ENCODE measurements at places on chromosomes 16 and 17. TPM values are rescaled to one million over a fixed set of nuclear protein-coding genes. Genes with fewer than 3 reads are reported as not detected.

DNA sequence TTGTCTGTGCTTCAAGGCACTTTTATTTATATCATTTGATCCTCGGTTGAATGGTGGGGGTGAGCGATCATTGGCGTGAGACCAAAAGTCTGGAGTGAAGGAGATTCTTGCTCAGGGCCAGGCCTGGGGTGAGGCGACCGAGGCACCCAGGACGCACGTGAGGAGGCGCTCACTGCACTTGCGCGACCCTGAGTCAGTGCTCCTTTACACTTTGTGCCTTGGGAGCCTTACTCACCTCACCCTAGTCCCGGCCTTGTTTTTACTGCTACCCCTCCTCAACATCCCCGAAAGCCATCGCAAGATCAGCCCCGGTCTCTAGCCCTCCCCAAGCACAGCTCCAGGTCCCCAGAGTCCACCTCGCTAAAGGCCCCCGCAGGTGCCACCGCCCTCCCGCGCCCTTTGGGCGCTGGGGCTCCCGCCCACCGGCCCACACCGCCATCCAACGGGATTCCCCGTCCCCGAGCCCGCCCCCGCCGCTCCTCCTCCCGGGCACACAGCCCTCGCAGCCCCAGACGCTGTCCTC, 496 bp downstream of the EZH1 start:
- peak overlapping the region; percentile 81 for H3K4me3 ChIP-seq
- no peaks in the 10 kb centered on the region for H3K36me3 ChIP-seq
- no peaks in the 10 kb centered on the region for H3K27me3 ChIP-seq
- DNase-seq, result peak; percentile 42
- H3K4me1 ChIP-seq, result peaks cover 3% of the 10 kb centered on the region
- H3K27ac ChIP-seq, result peak overlapping the region; percentile 69

DNA sequence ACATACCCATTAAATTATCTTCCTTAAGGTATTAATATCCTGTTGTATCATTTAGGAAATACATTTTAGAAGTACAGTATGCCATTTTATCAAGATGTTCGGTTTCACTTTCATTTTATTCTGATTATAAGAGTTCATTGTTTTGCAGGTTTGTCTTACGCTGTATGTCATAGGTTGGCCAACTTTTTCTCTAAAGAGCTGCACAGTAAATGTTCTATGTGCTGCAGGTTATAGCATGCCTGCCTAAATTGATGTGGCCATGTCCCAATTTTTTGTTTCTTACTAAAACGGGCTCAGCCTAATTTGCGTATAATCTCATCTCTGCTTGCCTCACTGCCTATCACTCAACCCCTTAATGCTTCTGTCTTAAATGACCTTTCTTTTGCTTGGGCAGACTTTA, 126.4 kb downstream of the USP22 start:
- H3K36me3 ChIP-seq, result no peaks in the 10 kb centered on the region
- H3K27me3 ChIP-seq, result no peaks in the 10 kb centered on the region
- H3K4me1 ChIP-seq, result no peaks in the 10 kb centered on the region
- no peak overlapping the region for H3K27ac ChIP-seq
- H3K4me3 ChIP-seq, result peak overlapping the region; percentile 26

DNA sequence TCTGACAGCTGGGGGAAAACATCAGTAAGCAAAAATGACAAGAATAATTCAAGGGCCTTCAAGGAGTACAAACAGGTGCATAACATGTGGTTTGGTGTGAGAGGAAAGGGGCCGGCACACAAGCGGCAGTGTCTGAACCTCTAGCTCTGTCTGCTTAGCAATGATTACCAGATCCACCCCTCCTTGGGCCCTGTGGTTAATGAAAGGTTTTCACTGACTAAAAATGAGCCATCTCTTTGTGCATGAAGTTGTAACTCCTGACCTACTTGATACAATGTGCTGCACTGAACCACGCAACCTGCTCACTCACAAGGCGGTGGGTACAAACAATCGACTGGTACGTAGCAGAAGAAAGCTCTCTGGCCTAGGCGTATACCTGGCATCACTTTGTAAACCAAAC, 15.1 kb downstream of the FAM117A start:
- H3K4me1 ChIP-seq, result no peaks in the 10 kb centered on the region
- H3K36me3 ChIP-seq, result no peaks in the 10 kb centered on the region
- H3K27ac ChIP-seq, result no peak overlapping the region
- no peaks in the 10 kb centered on the region for H3K27me3 ChIP-seq

- peak; percentile 61 for DNase-seq
- H3K27ac ChIP-seq, result peak overlapping the region; percentile 60
Measured at GRCh38 chr17:50190293-50190602, 11.2 kb downstream of the COL1A1 start.

DNA sequence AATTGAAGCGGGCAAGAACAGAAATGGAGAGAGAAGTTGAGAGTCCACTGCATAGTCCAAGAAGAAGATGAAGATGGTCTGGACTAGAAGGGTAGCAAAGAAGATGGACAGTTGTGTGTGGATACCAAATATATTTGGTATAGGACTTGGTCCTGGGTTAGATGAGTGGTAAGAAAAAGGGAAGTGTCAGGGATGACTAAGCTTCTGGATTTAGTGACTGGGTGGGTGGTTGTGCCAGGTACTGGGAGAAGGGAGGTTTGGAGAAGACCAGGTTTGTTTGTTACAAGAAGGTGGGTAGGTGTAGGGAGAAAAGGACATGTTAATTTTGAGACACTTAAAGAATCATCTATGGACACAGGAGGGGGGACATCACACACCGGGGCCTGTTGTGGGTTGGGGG, 5.4 kb downstream of the VMP1 start:
- no peak for DNase-seq
- H3K27ac ChIP-seq, result no peak overlapping the region
- peaks cover 4% of the 10 kb centered on the region for H3K4me1 ChIP-seq
- no peak overlapping the region for H3K4me3 ChIP-seq
- H3K27me3 ChIP-seq, result no peaks in the 10 kb centered on the region
- peaks cover 1% of the 10 kb centered on the region for H3K36me3 ChIP-seq

DNA sequence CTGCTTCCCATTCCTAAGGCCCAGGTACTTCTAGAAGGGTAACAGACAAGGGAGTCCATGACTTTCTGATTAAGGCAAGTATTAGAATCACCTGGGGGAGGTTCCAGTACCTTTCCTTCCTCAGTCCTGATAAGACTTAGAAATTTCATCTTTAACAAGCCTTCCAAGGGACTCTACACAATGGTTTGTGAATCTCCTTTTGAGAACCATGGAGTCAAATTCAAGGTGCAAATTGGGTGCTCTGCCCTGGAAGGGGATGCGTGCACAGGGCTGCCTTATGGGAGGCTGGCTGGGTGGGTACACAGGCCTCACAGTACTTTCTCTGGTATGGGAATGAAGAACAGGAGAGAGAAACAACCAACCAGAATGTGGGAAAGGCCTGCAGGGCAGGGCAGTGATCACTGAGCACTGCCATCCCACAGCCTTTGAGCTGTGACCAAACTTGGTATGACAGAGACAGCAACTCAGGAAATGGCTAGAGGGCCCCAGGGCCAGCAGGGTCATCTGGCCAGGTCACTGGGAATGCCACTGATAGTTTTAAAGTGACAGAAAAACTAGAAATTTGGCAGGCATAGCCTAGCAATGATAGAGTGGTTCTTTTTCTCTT, 3.6 kb upstream of the TMIGD1 start:
- DNase-seq, result no peak
- no peak overlapping the region for H3K4me3 ChIP-seq
- peaks cover 2% of the 10 kb centered on the region for H3K4me1 ChIP-seq
- no peaks in the 10 kb centered on the region for H3K36me3 ChIP-seq
- H3K27ac ChIP-seq, result no peak overlapping the region

- no peaks in the 10 kb centered on the region for H3K36me3 ChIP-seq
- H3K27ac ChIP-seq, result no peak overlapping the region
- peaks cover 2% of the 10 kb centered on the region for H3K27me3 ChIP-seq
- no peak for DNase-seq
- H3K4me3 ChIP-seq, result no peak overlapping the region
Measured at GRCh38 chr17:27944546-27945332, 51.6 kb upstream of the LYRM9 start.

The EFNB3 gene
- total RNA-seq, result 0.26 TPM

- H3K27me3 ChIP-seq, result no peaks in the 10 kb centered on the region
- DNase-seq, result no peak
- H3K4me3 ChIP-seq, result no peak overlapping the region
- no peaks in the 10 kb centered on the region for H3K4me1 ChIP-seq
Measured at GRCh38 chr17:57165754-57166153, 80.7 kb downstream of the AKAP1 start.

GRCh38 chr17:52159246-52160135, 977 bp upstream of the CA10 start:
- H3K27ac ChIP-seq, result no peak overlapping the region
- H3K27me3 ChIP-seq, result no peaks in the 10 kb centered on the region
- no peak overlapping the region for H3K4me3 ChIP-seq
- DNase-seq, result no peak
- no peaks in the 10 kb centered on the region for H3K4me1 ChIP-seq
- no peaks in the 10 kb centered on the region for H3K36me3 ChIP-seq

GRCh38 chr16:3022684-3023414, 893 bp downstream of the HCFC1R1 start:
- peaks cover 7% of the 10 kb centered on the region for H3K4me1 ChIP-seq
- no peaks in the 10 kb centered on the region for H3K27me3 ChIP-seq
- peaks cover 25% of the 10 kb centered on the region for H3K36me3 ChIP-seq
- peak; percentile 14 for DNase-seq

GRCh38 chr16:19186408-19186807, 18.4 kb downstream of the SYT17 start:
- no peak for DNase-seq
- H3K27ac ChIP-seq, result no peak overlapping the region
- no peaks in the 10 kb centered on the region for H3K4me1 ChIP-seq
- no peaks in the 10 kb centered on the region for H3K36me3 ChIP-seq
- no peaks in the 10 kb centered on the region for H3K27me3 ChIP-seq

DNA sequence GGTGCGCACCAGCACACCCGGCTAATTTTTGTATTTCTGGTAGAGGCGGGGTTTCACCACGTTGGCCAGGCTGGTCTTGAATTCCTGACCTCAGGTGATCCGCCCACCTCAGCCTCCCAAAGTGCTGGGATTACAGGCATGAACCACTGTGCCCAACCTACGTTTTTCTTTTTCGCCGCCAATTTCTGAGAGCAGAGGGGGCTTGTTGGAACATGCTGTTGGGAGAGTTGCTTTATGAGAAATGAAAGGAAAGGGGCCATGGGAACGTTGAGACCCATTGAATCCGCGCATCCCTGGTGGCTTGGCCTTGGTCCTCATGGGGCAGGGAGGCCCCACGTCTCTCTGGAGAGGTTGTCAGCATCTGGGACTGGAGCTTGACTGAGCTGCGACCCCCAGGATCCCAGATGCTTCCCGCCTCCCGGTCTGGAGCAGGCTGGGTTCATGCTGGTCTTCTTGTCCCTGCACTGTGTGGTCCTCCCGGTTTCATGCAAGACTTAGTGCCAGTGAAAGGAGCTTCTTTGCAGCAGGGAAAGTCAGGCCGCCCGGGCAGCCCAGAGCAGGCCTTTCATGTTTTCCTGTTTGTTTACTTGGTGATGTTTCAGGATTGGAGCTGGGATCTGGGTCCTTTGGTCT, 22.8 kb downstream of the CRISPLD2 start:
- H3K36me3 ChIP-seq, result peaks cover 8% of the 10 kb centered on the region
- H3K4me1 ChIP-seq, result peaks cover 20% of the 10 kb centered on the region
- H3K27me3 ChIP-seq, result no peaks in the 10 kb centered on the region
- no peak overlapping the region for H3K27ac ChIP-seq

DNA sequence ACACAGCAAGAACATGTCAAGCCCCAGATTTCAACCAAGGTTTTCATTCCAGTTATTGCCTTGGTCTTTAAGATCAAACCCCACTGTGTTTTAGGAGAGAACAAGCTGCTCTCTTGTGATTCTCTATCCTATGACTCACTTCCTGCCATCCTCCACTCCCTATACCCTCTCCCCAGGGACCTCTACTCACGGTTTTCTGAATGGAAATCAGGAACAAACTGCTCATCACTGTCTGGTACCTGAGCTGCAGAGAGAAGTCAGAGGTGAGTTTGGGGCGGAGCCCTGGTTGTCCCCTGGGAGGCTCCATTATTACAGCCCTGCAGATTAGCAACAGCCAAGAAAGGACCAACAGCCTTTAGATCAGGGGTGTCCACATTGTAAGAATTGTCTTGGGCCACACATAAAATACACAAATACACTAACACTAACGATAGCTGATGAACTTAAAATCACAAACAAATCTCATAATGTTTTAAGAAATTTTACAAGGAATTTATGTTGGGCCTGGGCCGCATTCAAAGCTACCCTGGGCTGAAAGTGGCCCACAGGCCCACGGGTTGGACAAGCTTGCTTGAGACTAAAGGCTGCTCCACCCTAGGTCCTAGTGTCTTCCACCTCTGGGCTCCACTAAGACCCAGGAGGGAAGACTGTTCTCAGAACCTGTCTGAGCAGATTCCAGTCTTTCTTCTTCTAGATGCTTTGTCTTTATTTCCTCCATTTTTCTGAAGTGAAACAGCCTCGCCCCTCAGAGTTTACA, 9.7 kb downstream of the ETV4 start:
- DNase-seq, result peak; percentile 70
- H3K36me3 ChIP-seq, result no peaks in the 10 kb centered on the region
- peak overlapping the region; percentile 59 for H3K27ac ChIP-seq
- peaks cover 13% of the 10 kb centered on the region for H3K4me1 ChIP-seq
- H3K27me3 ChIP-seq, result no peaks in the 10 kb centered on the region
- no peak overlapping the region for H3K4me3 ChIP-seq

GRCh38 chr16:35255186-35255803, 1795.9 kb downstream of the TP53TG3F start:
- no peak for DNase-seq
- H3K4me3 ChIP-seq, result no peak overlapping the region
- H3K36me3 ChIP-seq, result no peaks in the 10 kb centered on the region
- H3K27ac ChIP-seq, result no peak overlapping the region
- no peaks in the 10 kb centered on the region for H3K4me1 ChIP-seq

- H3K36me3 ChIP-seq, result no peaks in the 10 kb centered on the region
- H3K4me3 ChIP-seq, result no peak overlapping the region
- DNase-seq, result no peak
- H3K27me3 ChIP-seq, result no peaks in the 10 kb centered on the region
- peaks cover 17% of the 10 kb centered on the region for H3K4me1 ChIP-seq
- H3K27ac ChIP-seq, result peak overlapping the region; percentile 95
Measured at GRCh38 chr17:45372325-45372869, 55.6 kb upstream of the MAP3K14 start.

DNA sequence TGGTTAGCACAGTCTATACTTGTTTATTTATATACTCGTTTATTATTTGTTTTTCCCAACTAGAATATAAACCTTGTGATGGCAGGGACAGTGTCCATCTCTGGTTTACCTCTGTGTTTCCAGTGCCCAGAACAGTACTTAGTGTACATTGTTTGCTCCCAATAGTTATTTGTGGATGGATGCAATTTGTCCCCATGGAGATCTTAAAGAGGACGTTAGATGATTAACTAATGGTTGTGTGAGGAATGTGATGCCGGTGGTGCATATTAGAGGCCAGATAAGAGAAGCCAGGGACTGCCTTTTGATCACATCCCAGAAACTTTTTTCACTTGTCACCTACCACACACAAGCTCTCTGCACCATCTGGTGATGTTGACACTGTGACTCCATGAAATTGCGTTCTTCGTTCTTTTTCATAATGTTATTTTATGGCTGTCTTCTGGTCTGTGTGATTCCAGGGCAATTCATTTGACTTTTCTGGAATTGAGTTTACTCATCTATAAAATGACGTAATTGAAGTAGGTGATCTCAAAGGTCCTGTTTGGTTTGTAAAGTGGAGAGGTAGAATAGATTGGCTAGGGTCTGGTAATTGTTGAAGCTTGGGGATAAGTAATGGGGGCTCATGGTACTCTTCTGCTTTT, 1.2 kb downstream of the COX10 start:
- no peaks in the 10 kb centered on the region for H3K36me3 ChIP-seq
- H3K27me3 ChIP-seq, result no peaks in the 10 kb centered on the region
- peak overlapping the region; percentile 86 for H3K4me3 ChIP-seq
- DNase-seq, result no peak
